ENCODE measurements at places on chromosomes 2 and 18.

GRCh38 chr2:29196792-29197788 lies 81.9 kb downstream of the CLIP4 start:
- peak; percentile 11 for DNase-seq

DNA sequence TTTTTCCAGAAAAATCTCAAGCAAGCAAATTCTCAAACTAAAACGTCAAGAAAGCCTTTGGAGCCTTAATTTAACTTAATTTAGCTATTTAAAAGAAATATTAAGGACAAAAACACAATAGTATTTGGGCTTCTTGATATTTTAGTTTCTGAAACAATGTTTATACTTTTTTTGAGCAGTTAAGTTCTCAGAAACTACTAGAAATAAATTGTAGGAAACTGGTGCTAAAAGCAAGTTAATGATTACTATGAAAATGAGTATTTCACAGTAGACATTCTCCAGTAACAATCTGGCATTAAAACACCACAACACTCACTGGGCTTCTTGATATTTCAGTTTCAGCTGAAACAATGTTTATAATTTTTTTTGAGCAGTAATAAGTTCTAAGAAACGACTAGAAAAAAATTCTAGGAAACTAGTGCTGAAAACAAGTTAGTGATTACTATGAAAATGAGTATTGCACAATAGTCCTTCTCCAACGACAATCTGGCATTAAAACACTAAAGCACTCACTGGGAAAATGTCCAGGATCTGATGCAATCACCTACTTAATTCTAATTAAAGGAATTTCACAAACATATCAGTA lies 45.1 kb downstream of the TRAK2 start:
- DNase-seq: peak; percentile 77

DNA sequence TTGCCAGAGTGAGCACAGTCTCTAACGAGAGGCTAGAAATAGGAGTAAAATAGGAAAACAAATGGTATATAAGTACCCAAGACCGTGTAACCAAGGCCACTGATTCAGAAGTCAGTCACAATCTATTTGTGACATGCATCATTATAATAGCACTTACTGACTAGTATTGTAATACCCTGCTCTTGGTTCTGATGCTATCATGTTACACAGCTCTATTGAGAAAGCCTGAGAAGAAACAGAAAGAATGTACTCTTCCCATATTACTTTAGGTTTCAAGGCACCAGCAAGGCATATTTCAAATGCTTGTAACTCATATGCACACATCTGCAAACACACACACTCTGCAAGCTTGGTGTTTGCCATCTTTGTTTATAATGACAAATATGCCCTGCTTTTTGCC lies 746.4 kb downstream of the SLC4A3 start:
- no peak for DNase-seq

DNA sequence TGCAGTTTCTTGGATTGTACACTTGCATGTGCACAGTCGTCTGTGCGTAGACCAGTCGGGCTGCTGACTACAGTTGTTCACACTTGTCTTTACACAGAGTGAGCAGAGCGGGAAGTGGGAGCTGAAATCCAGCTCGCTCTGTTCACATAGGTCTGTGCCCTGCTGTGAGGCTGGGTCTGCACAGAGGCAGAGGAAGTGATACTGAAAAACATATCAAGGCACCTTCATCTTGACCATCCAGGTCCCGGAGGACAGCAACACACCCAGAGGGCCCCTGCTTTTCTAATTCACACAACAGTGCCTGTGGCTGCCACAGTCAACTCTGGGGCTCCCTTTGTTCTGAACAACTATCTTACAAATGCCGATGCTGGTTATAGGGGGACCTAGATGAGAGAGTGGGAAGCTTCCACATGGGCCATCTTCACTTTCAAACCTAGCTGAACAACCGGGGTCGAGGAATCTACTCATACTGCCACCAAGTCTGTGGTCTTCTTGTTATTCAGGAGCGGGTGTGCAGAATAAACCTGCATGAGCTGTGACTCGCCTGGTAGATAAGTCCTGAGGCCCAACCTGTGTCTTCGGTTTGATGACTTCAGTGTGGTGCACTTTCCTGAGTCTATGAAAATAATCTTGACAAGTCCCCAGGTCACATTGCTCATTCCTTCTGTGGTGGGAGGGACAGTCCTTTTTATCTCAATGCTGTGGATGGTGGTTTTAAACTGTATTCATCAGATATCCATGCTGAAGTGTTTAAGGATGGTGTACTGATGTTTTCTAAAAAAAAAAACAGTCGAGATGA lies 3.5 kb upstream of the ADNP2 start:
- no peak for DNase-seq

- DNase-seq: no peak
Measured at GRCh38 chr18:3097082-3097481, 84.1 kb upstream of the LPIN2 start.

- no peak for DNase-seq
Measured at GRCh38 chr2:140873915-140874531, 1256.8 kb downstream of the LRP1B start.

DNA sequence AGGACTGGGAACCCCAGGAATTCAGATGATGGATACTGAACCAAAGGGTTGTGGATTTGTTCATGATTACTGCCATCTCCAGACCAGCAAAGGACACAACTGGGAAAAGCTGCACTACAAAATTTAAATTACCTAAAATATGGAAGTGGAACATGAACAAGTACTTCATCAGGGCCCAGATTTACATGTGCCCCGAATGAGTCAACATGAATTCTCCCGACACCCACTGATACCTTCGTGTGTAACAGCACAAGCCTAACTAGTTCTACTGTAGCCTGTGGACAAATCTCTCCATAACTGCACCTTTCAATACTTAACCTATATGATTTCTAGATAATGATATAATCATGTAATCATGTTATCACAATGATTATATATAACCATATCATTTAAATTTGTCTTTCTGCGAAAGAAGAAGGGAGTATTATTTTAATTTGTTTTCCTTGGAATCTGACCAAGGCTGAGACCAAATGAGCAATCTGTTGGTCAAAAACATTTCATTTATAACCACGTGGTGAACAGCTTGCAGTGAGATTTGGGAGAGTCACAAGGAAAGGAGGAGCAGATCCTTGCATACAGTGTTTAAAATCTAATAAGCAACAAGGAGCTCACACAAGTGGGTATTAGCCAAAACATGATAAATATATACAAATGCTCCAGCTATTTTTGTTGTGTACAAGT lies 70.5 kb downstream of the CACNB4 start:
- DNase-seq: peak; percentile 28

DNA sequence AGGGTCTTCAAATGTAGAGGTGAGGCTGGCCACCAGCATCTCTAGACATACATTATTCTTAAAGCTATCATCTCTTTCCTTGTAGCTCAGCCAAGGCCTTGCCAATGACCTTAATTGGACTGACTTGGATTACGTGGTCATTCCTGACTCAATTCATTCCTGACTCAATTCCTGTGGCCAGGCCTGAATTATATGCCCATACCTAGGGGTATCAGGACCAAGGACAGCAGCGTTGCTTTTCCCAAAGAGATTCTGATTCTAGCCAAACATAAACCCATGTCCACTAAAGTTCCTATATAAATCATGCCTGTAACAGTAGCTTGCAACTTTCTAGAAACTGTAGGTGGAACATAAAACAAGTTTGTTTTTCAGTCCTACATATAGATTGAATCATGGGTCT lies 231.7 kb downstream of the ARL6IP6 start:
- DNase-seq: no peak

GRCh38 chr2:15273452-15273851 lies 287.7 kb downstream of the NBAS start:
- DNase-seq: no peak

GRCh38 chr18:64519201-64519600 lies 370.3 kb upstream of the LINC00305 start:
- no peak for DNase-seq

GRCh38 chr2:127255721-127256120 lies 35.6 kb upstream of the CYP27C1 start:
- DNase-seq: no peak
